A673 (cell line): ENCODE measurements at places on chromosomes 7 and 10.
A peak's percentile ranks its signal among the peaks of the same experiment; 100 is the strongest.

GRCh38 chr7:155919391-155920067 lies 107.3 kb upstream of the SHH start:
- no peak for DNase-seq

DNA sequence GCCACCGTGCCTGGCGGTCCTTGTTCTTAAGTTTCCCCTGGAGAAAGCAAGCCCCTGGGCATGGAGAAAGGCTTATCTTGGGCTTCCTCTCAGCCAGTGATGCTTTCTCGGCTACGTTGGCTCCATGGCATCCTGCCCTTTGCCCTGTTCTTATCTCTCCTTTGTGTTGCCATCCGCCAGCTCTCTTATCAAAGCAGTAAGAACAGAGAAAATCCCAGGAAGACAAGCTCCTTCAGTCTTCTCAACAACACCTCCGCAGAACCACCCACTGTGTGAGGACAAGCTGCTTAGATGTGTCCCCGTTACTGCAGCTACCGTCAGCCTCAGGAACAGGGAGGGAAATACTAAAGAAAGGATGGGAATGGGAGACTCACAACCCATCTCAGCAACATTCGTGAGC lies 3.3 kb downstream of the PLEKHS1 start:
- DNase-seq: no peak

GRCh38 chr7:102252366-102252982 lies 34.2 kb upstream of the SH2B2 start:
- no peak for DNase-seq

DNA sequence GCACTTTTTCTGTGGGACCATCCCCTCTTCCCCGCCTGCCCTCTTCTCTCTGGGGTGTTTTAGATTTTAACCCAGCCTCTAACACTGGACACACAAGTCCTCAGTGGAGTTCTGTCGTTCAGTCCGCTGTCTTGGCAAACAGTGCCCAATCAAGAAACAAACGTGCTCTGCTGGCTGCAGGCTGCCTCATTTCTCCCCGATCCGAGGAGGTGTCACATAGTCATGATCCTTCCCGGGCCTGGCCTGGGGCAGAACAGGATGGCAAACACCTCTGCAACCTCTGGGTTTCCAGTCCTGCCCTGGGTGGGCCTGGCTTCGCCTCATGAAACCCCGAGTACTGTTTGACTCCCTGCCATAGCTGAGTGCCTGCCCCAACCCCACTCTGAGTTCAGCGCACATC lies 110.9 kb upstream of the INSYN2A start:
- no peak for DNase-seq

- DNase-seq: no peak
Observed at GRCh38 chr7:12117170-12117569, 93.9 kb upstream of the TMEM106B start.

DNA sequence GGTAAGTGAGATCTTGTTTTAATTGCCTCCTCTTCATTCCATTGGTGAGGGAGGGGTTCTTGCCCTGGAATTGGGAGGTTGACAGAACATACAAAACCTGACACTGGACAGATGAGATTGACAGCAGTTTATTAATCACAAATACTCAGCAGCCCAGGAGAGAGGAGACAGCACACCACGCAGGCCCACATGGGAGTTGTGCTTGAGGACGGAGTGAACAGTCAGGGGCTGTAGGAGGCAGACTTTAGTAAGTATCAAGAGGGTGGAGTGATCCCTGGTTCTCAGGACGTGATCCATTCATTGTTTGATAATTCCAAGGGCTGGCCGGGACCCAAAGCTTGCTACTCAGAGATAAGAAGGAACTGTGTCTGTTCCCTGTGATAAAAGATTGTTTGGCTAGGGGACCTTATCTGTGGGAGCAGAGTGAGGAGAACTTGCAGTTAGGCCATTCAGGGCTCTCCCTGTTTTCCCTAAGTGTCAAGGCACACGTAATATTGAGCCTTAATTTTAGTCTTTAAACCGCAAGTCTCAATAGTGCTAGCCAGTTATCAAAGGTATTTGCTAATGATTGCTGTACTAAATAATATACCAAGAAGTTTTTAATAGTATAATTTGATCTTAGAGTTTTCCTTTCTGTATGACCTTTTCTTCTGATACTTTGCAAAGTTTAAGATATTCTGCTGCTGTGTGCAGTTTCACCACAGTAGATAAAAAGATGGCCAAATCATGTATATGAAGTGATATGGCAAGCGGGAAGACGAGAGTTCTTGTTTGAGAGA lies 14.5 kb downstream of the CAPZA2 start:
- no peak for DNase-seq

- no peak for DNase-seq
Observed at GRCh38 chr7:1113548-1113885, 25.6 kb downstream of the GPER1 start.

DNA sequence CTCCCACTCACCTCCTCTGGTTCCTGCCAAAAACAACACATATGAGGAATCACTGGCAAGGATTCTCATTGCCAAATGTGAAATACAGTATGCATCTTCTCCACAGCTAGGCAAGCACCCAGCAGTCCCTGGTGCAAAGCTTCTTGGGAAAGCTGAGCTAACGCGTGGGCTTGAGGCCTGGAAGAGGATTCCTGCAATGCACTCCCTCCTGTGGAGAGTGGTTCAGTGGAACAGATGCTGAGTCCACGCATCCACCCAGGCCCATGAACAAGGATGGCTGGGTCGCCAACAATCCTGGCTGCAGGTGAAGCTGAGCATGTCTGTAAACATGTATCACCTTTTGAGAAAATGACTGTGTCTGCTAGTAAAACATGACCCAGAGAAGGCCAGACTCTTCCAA lies 113.2 kb upstream of the CHST15 start:
- no peak for DNase-seq

- no peak for DNase-seq
Observed at GRCh38 chr10:130479926-130480325, 343.7 kb downstream of the GLRX3 start.

DNA sequence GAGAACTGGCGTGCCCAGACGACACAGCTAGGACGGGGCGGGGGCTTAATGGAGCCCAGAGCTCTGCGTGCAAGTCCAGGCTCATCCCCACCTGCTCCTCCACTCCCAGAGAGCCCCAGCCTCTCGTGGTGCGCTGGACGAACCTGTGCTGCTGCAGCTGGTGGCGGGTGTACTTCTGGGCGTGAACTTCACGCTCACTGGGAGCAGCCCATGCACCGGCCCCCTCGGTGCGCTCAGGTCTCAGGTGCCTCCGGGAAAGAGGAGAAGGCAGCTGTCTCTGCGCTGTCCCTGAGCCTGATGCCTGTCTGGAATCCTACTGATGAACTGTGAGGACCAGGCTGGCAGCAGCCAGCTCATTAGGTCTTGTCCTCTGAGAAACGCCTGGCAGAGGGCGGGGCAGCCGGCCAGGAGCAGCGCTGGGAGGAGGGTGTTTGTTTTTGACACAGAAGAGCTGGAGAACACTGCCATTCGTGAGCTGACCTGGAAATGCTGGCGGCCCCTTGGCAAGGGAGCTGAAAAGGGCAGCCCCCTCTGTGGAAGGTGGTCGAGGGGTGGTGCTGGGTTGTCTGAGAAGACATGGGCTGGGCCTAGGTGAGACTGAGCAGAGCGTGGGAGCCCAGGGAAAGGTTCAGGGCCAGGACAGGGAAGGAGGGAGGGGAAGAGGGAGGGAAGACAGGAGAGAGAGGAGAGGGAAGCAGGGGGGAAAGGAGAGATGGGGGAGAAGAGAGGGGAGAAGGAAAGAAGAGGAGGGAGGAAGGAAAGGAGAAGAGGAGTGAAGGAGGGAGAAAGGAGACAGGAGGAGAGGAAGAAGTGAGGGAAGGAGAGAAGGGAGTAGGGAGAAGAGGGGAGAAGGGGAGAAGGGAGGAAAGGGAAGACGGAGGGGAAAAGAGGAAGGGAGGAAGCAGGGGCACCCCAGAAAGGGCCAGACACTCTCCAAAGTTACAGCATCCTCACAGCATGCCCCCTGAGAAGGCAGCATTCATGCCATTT lies 53.5 kb upstream of the TNS3 start:
- DNase-seq: no peak

DNA sequence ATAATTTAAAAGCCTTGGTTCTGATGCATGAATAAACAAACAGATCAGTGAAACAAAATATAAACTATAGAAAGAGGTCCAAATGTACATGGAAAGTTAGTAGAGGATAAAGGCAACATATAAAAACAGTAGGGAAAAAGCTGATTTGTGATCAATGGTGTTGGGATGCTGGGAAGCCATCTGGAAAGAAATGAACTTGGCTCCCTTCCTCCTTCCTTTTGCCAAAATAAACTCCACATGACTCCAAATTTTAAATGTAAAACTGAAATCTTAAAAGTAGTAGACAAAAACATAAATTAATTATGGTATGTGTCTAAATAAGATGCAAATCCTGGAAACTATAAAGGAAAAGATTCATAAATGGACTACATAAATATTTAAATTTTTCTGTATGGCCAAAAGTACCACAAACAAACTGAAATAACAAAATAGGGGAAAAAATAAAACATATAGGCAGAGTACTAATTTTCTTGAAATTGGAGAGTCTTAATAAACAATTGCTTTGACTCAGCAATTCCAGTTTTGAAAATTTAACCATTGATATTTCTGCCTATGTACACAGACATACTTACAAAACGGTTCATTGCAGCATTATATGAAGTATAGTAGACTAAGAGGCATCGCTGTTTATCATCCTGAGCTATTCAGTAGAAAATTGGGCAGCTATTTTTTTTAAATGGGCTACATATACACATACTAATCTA lies 77.0 kb upstream of the TRIM24 start:
- DNase-seq: no peak

DNA sequence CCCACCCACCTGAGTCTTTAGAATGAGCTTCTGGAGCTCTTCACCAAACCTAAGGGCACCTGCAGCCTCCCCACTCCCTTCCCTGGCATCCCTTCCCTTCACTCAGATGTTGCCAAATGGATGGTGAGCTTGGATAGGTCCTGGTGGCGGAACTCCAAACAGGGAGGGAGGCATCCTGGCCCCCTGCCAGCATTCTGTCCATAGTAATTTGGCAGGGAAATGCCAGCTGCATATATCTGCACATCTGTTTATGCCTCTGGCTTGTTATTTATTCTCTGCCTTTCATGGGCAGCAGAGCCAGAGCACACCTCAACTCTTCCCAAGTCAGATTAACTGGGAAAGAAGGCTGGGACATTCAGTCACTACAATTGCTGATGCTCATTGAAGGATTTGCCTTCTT lies 18.1 kb downstream of the KAZALD1 start:
- no peak for DNase-seq

GRCh38 chr10:112259688-112260087 lies 23.5 kb upstream of the TECTB start:
- no peak for DNase-seq

DNA sequence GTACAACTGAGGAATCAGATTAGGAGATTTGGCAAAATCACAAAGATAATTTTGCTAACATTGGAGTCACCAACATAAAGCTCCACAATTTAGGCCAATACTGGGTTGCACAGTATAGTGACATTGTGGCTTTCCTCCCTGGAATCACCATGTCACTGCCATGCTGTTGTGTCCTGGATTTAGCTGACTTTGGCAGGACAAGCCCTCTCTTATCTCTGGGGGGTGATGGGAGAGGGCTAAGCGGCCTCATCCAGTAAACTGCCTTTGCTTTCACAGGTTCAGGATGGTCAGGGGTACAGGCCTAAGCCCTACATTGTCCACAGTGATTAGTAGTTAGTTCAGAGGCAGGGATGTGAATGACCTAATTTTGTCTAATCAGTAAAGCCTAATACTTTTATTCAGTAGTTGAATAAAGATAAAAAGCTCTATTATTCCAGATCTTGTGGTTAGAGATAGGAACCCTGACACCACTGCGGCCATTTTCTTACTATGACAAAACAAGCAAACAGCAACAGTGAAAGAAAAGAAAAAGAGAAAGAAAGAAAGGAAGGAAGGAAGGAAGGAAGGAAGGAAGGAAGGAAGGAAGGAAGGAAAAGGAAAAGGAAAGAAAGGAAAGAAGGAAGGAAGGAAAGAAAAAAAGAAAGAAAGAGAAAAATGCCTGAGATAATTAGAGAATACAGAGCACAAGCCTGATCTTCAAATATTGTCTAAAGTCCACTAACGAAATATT lies 140.1 kb downstream of the ETV1 start:
- DNase-seq: peak; percentile 82

DNA sequence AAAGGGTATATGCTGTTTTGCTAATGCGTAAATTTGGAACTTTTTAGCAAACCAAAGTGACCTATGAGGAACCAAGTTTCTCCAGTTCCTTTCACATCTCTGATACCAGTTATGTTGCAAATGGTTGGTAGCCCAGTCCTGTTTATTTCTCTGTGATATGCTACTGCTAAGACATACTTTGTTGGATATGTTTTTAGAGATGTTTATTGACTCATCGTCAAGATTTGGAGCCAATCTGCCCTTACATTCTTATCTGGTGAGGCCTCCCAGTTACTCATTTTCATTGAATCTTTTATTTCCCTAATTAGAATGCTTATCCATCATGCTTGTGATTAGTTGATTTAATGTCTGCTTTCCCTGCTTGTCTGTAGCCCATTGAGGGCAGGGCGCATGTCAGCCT lies 58.9 kb downstream of the LRGUK start:
- no peak for DNase-seq

DNA sequence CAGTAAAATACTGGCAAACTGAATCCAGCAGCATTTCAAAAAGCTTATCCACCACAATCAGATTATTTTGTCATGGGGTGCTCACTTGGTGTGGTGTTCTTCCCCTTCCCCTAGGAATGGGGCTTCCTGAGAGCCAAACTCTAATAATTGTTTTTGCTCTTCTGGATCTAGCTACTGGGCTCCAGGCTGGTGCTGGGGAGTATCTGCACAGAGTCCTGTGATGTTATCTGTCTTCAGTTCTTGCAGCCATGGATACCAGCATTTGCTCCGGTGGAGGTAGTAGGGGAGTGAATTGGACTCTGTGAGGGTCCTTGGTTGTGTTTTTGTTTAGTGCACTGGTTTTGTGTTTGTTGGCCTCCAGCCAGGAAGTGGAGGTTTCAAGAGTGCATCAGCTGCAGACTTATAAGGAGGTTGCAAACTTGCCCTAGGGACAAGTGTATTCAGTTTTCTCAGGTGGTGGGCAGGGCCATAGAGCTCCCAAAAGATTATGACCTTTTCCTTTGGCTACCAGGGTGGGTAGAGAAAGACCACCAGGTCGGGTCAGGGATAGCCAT lies 308.5 kb upstream of the MAGI2 start:
- DNase-seq: no peak

DNA sequence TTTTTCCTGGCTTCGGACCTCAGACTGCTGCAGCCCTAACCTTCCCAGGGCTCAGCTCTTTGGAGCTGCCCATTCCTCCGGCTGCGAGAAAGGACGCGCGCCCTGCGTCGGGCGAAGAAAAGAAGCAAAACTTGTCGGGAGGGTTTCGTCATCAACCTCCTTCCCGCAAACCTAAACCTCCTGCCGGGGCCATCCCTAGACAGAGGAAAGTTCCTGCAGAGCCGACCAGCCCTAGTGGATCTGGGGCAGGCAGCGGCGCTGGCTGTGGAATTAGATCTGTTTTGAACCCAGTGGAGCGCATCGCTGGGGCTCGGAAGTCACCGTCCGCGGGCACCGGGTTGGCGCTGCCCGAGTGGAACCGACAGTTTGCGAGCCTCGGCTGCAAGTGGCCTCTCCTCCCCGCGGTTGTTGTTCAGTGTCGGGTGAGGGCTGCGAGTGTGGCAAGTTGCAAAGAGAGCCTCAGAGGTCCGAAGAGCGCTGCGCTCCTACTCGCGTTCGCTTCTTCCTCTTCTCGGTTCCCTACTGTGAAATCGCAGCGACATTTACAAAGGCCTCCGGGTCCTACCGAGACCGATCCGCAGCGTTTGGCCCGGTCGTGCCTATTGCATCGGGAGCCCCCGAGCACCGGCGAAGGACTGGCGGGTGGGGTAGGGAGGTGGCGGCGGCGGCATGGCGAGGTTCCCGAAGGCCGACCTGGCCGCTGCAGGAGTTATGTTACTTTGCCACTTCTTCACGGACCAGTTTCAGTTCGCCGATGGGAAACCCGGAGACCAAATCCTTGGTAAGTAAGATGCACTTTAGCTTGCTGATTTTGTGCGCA lies at the start of gene PLXDC2:
Gene PLXDC2, plus strand, starts transcription at position 22 of the 820 bp plus-strand sequence.
- peak; percentile 82 for DNase-seq
